ENCODE measurements at places on chromosomes 16 and 17.

- no peak for DNase-seq
Observed at GRCh38 chr17:80394629-80395216, 20.2 kb upstream of the ENDOV start.

- no peak for DNase-seq
Observed at GRCh38 chr16:25020112-25020631, 5.0 kb upstream of the ARHGAP17 start.

GRCh38 chr17:28317966-28318758 lies 838 bp upstream of the TMEM97 start:
- DNase-seq, result no peak

DNA sequence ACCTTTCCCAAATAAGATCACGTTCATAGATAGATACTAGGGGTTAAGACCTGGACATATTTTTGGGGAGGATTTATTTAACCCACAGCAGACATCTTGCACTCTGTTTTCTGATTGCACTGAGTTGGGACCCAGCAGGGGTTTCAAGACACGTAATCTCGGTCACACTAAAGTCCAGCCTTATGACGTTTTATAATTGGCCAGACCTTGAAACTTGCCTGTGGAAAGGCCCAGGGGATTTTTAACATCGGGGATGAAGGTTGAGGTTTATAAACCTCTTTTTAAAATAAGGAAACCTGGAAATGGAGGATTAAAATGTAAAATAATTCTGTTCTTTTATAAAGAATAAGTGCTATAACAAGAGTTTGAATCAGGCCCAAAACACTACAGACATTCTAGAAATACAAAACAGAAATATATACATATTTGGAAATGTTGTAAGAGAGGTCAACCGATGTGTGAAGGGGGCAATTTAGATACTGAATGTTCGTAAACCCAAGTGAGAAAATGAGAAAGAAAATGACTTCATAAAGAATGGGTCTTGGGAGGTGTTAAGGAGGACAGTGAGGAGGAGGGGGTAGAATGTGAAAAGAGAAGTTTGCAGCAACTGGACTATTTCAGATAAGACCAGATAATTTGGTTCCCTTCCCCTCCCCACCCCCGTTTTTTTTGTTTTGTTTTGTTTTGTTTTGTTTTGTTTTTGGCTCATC lies 61.1 kb upstream of the NOL11 start:
- DNase-seq, result no peak

GRCh38 chr16:88346680-88347505 lies 35.9 kb upstream of the ZNF469 start:
- DNase-seq, result no peak

All from CD4-positive, alpha-beta T cell treated with Interleukin-6 at 100 ng/mL for 8 hours (primary cell).